ENCODE measurements at places on chromosomes 1 and 21.

GRCh38 chr1:175265091-175265490 lies 72.5 kb upstream of the KIAA0040 start:
- no peak for DNase-seq

DNA sequence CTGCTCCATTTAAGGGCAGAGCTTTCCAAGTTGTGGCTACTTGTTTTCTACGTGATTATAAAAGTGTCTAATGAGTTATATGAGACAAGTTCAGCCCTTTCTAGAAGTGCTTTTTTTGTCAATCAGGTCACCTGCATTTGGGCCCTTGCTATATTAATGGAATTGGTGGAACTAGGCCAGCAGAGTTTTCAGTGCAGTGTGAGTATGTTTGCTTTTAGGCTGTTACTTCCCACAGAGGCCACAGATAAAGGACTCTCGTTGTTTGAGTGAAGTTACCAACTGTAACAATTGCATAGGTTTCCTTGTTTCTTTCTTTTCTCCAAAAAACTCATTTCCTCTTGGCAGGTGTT lies 10.9 kb downstream of the SMAP2 start:
- no peak for DNase-seq

GRCh38 chr1:225257081-225257480 lies 170.8 kb downstream of the LBR start:
- DNase-seq = no peak

DNA sequence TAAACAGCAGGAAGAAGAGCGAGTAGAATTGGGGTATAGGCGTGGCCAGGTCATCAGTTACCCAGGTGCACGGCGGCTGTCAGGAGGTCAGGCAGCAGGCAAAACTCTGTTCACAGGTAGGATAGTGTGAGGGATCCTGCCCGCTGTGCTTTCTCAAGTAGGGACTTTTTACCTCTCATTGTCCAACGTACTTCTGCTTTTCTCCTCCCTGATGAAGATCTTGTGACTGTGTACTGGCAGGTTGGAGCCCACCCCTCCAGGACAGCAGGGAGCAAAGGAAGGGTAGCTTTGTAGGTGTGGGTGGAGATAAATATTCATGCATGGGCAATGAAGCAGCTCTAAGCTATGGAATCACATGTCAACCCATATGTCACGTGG lies 373.5 kb downstream of the KIF26B start:
- DNase-seq = no peak

DNA sequence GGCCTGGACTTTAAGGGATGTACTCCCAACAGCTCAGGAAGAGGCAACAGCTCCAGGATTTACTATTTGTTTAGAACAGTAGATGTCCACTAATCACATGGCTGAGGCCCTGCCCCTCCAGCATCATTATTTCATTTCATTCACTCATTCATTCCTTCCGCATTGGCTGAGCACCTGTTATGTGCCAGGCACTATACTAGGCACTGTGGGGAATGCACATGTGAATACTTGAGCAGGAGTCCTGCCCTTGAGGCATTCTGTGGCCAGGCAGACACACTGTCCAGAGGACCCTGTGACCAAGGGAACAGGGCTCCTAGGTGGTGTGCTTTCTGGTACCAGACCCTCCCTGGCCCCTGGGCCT lies 24.3 kb downstream of the KIAA1614 start:
- no peak for DNase-seq

DNA sequence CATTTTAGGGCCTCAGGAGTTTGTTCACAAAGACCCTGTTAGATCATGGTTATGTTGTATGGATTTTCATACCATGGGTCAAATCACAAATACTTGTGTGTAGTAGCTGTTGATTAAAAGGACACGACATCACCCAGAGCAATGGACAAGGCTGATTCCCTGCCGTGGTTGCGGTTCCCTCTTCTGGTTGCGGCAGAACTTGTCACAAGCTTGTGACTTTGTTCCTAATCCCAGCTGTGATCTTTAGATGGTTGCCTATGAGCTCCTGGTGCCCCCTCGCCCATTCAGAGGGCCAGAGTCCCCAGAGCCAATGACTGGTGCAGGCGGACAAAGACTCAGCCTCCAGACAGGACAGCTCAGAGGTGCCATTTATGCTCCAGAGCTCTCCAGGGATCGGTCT lies 11.8 kb upstream of the SDHB start:
- DNase-seq = no peak

- DNase-seq = no peak
Observed at GRCh38 chr1:245748240-245748639, 593.5 kb downstream of the KIF26B start.

GRCh38 chr1:106502659-106503058 lies 553.8 kb upstream of the PRMT6 start:
- DNase-seq = no peak

DNA sequence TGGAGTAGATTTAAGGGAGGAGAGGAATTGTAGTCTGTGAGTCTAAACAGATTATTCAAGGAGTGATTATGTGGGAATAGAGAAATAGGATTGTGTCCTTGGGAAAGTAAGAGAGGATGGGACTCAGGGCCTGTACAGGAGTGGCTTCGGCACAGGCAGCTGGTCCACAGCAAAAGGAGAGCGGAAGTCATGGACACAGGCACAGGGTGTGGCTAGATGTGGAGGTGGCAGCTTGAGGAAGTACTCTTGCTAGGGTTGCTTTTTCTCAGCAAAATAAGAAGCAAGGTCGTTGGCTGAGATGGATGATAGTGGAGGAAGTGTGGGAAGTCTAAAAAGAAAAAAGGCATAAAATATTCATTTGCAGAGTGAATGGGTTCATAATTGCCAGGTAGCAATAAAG lies 18.5 kb upstream of the ZNF648 start:
- DNase-seq = no peak

GRCh38 chr1:17140279-17140678 lies 21.0 kb upstream of the PADI2 start:
- DNase-seq = no peak

- DNase-seq = peak; percentile 82
Observed at GRCh38 chr1:184156521-184157393, 105.2 kb downstream of the TSEN15 start.

DNA sequence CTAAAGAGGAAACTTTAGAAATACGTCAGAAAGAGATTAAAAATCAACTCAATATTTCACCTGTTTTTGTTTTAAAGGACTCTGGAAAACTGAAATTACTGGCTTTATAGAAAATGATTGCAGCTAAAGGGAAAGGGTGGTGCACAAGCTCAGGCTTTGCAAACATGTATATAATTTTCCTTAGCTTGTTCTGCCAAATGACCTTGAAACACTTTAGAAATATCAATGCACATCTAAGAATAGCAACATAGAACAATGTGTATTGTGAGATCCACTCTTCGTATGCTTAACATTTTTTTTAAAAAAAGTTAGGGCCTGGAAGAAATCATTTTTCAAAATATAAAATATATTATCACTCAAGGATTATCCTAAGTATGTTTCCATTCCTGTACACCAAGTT lies 143.9 kb downstream of the NTPCR start:
- DNase-seq = no peak

DNA sequence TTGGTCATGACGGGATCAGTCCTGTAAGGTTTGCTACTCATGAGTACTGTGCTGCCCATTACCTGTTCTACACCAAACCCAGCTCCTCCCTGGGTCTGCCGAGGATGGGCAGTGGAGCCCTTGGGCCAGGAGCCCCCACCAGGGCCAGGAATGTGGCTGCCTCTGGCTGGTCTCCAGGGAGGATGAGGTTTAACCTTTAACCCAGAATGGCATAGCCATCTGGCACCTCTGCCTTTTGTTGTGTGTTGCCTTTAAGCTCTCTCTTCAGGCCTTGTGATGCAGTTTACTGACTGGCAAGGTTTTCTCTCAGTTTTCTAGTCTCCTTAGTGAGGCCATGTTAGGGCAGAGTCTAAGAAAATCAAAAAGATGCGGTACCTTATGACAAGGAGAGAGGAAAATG lies 38.6 kb downstream of the SIPA1L2 start:
- no peak for DNase-seq

DNA sequence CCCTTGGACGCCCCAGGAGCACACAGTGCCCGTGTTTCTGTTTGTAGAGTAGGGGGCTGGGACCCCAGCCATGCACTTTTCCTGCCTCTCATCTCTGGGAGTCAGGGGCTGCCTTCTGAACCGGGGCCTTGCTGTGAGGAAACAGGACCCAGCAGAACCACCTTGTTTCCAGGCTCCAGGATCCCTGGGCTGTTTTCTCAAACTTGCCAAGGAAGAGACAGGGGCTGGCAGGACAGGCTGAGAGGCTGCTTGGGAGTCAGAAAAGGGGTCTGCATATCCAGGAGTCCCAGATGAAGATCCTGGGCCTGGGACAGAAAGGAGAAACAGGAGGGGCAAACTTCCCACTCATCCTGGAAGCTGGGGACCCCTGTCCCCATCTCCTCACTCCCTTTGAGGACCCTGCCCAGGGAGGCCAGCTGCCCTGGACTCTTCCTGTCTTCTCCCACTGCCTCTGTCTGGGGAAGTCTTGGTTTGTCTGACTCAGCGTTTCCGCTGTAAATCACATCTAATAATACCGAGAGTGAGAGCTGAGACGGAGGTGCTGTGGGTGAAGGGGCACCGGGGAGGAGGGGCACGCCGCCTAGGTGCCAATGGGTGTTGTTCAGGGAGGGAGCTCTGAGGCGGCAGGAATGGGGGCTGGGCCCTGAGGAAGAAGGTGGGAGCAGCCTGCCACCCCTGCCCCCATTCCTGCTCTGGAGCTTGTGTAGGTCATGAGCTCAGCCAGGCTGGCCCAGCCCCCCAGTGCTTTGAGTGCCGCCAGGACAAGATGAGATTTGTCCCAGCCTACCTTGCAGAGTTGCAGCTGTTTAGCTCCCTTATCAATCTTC lies 16.7 kb downstream of the POU3F1 start:
- no peak for DNase-seq

- DNase-seq = no peak
Observed at GRCh38 chr1:99869304-99869703, 19.1 kb downstream of the AGL start.

- no peak for DNase-seq
Observed at GRCh38 chr1:16167331-16168143, 11.7 kb upstream of the EPHA2 start.

- no peak for DNase-seq
Observed at GRCh38 chr21:35529171-35529863, 480.2 kb upstream of the RUNX1 start.

GRCh38 chr1:195915826-195916225 lies 692.4 kb downstream of the KCNT2 start:
- no peak for DNase-seq

GRCh38 chr1:220339581-220339980 lies 67.3 kb upstream of the RAB3GAP2 start:
- DNase-seq = no peak

- no peak for DNase-seq
Observed at GRCh38 chr1:47873337-47873736, 123.8 kb downstream of the TRABD2B start.

DNA sequence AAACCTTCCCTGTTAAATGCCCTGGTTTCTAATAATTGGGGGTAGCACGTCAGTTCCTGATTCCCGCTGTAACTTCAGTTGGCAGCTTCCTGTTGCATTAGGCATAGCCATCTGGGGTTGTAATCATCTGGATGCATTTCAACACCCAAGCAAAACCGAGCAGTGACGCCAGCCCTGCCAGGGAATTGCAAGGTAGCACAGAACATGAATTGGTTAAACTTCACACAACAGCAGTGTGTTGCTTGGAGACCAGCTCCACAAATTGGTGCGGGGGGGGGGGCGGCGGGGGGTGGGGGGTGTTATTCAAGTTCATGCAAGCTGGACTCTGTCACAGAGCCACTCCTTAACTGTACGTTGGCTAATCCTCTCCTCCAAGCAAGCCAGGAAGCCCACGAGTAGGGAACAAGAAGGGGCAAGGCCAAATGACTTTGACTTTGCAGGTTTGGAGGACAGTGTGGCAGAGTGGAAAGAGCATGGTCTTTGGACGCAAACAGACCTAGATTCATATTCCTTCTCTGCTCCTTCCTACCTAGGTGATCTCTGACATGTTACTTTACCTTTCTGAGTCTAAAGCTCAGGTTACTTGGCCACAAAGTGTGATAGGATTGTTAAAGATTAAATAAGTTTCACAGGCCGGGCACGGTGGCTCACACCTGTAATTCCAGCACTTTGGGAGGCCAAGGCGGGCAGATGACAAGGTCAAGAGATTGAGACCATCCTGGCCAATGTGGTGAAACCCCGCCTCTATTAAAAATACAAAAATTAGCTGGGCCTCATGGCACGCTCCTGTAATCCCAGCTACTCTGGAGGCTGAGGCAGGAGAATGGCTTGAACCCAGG lies 4.7 kb downstream of the LAX1 start:
- DNase-seq = peak; percentile 16

DNA sequence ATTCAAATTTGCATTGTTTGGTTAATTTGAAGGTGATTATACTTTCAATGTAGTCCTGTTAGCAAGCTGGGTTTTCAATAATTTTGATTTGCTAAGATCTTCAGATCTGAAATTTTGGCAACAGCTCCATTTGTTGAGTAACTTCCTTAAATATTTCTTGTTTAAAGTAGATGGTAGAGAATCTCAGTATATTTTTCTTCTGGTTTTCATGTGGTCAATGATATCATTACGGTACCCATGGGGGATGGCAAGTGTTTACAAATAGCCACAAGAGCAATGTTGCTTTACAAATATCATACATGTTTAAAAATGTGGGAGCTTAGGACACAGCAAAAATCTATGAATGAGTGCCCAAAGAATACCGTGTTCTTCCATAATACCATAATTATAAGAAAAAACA lies 175.9 kb downstream of the IFI44 start:
- no peak for DNase-seq

DNA sequence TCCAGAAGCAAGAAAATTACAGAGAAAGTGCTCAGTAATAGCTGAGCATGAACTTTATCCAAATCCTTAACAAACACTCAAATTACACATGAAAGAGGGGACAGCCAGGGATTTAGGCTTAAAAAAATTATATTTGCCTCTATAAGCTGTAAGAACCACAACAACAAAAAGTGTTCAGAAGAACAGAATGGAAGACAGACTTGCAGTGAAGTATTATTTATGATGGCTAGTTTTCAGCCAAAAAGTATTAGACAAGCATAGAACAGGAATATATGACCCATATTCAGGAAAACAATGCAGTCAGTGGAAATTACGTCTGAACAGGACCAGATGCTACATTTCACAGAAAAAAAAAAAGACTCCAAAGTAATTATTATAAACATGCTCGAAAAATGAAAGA lies 1246.3 kb downstream of the NCAM2 start:
- DNase-seq = no peak

GRCh38 chr1:151199873-151200581 lies 1.7 kb downstream of the PIP5K1A start:
- no peak for DNase-seq

GRCh38 chr1:217493290-217493689 lies 137.6 kb downstream of the GPATCH2 start:
- DNase-seq = no peak

DNA sequence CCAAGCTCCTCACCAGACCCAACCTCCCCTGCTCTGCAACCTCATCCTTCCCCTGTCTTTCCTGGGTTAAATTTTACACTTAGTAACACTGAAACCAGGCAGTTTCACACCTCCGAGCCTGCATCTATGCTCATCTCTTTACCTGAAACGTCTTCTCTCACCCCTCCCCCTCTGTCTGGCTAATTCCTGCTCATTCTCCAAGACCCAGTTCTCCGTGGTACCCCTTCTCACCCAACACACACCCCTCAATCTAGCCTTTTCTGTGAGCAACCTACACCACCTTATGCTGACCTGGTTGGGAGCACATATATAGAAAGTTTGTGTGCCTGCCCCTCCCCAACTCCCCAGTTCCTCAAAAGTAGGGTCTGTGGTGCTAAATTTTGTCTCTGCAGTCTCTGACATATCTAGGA lies 3.7 kb upstream of the KIAA1614 start:
- no peak for DNase-seq

GRCh38 chr1:207398986-207399385 lies 55.1 kb upstream of the CR2 start:
- no peak for DNase-seq

Measured in NCI-H2081 treated with DMSO at 0.1 percent for 48 hours (cell line).